ENCODE measurements at places on chromosomes 11 and 22.
A peak's percentile ranks its signal among the peaks of the same experiment; 100 is the strongest.

DNA sequence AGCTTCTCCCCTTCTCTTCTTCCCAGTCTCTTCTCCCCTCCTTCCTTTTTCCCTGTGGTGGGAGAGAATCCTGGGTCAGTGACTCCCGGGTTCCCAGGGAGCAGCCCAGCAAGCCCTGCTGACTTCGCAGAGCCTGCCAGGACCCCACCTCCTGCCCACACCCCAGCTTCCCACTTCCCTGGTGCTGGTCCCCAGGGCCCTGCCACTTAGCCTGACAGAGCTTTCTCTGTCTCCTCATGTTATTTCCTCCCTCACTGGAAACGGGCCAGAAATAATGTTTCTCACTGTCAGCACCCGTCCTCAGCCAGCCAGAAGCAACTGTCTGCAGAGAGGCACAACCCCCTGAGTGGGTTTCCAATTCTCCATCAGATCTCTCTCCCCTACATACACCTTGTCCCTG lies 27.1 kb downstream of the C11orf96 start:
- DNase-seq, result no peak

DNA sequence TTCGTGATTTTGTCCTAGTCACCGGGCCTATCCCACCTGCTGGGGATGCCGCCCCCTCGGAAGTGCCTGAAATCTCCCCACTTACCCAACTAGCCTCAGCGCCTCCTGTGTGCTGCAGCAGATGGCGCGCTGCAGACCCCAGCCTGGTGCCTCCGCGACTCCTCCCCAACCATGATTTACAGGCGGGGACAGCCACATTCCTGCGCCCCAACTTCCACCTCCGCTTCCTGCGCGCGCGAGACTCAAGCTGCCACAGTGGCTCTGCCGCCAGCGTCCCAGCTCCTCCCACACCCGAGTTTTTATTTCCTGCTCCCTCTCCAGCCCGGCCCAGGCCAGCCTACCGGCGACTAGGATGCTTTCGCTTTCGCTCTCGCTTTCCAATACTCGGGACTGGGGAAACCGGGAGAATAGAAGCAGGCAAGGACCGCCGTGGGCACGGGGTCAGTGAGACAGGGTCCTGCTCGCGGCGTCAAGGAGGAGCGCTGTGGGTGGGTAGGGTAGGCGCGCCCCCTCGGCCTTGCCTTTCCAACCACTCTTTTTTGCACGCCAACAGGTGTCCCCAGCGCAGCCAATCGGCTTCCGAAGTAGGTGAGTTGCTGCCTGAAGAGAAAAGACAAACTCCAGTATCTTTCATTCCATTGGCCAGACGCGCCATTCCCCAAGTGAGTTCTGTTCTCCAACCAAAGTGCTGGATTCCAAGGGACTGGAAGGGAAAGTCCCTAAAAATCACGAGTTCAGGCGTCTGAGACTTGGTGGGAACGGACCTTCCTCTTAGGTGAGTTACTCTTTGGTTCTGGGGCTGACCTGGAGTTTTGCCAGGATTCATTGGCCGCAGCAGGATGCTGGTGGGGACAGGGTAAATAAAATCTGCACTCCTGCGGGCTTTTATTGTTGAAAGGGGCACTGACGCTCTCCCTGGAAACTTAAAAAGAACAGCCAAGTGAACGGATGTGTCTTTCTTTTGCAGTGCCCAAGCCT lies at the start of gene FAM111A:
Gene FAM111A, plus strand, starts transcription at position 327 of the 978 bp plus-strand sequence. CDS start 6,017 bp downstream, outside the sequence.
- peak; percentile 86 for DNase-seq

GRCh38 chr11:2689651-2690575 lies 9.9 kb downstream of the KCNQ1OT1 start:
- DNase-seq, result no peak

DNA sequence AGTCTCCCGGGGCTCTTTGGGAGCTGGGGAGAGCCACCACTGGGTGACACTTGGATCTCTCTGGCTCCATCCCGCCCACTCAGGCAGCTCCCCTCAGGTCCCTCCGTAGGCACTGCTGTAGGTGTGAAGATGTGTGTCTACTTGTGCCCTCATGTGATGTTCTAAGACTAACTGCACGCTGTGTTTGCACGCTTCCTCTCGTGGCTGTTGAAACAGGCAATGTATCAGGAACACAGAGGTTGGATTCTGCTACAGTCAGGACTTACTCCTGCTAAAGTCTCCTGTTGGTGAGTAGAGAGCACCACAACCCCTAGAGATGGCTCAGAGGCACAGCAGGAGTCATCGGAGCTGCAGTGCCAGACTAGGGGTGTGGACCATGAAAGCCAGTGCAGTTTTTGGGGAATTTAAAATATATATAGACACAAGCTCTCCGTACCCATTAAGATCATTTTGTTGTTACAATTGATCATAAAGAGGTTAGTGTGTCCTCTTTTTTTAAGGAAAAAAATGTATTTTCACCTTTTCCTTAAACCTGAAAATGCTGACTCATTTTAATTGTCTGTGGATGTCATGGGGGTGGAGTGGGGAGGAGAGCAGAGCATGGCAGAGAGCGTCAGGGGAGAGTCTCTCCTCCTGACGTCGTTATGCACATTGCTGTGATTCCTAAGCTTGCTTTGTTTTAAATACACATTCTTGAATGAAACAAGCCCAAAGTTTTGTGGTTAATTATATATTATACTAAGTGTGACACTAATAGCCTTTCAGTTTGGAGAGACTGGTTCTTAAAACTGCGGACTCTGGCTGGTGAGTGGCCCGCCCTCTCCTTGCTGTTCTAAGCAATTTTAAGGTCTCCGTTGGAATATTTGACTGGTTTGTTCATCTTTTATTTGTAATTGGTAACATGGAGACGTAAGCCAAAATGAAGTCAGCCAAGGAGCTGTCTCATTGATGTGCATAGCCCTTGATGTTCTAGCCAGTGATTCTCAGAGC lies 16.2 kb upstream of the CTTN start:
- DNase-seq, result peak; percentile 87

DNA sequence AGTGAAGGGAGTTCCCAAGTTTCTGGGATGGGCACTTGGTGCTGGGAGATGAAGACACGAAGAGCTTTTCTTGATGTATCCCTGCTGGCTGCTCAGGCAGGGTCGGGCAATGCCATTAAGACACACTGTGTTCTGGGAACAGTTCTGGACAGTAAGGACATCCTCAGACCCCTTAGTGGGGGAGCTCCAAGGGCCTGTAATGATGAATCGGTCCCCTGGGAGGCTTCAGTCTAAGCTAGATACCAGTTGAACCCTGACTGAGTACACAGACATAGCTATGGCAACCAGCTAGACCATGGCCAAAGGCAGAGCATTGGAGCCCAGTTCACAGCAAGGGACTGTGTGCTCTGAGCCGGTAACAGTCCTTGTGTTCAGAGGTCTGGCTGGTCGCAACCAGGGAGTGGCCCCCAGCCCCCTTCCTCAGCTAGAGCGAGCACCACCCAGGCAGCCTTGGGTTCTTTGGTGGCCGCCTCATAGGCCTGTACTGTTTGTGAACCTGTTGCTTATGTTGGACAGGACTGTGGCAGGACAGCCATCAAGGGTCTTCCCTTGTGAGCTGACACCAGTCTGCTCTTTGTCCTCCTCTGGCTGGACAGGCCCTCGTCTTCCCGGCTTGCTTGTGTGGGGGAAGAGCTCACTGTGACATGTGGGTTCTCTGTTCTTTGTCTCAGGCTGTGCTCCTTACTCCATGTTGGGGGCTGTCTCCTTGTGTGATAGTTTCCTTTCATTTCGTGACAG lies 25.0 kb downstream of the MED15 start:
- no peak for DNase-seq

DNA sequence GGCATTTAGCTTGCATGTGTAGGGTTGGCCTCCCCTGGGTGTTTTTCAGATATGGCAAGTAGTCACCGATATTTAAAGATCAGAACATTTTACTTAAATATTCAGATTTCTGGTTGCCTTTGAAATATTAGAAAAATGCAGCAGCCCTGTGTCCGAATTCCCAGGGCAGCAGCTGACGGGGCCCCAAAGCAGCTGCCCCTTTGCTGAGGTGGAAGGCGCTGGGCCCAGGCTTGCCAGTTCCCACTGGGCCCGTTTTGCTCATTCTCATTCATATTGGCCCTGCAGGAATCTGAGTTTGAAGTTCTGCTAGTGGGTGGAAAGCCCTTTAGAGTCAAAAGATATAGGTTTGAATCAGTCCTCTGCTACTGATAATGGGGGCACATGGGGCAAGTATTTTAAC lies 692.1 kb downstream of the OPCML start:
- no peak for DNase-seq

GRCh38 chr11:126635511-126635910 lies 280.0 kb downstream of the ST3GAL4 start:
- DNase-seq, result no peak

DNA sequence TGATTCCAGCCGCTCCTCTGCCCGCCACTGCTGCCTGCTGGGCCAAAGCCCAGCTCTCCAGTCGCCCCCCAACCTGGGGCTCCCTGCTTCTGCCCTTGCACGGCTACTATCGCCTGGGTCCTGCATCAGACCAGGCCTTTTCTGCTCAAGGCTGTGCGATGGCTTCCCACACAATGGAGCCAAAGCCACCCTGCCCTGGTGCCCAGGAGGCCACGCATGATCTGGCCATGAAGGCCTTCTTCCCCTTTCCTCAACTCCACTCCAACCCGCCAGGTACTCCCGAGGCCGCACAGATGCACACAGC lies 45.8 kb downstream of the SGSM3 start:
- no peak for DNase-seq

All from fibroblast of skin of right quadriceps (primary cell).